Non-pigmented ciliary epithelial cell (primary cell): ENCODE measurements at places on chromosomes 12 and 14.

DNA sequence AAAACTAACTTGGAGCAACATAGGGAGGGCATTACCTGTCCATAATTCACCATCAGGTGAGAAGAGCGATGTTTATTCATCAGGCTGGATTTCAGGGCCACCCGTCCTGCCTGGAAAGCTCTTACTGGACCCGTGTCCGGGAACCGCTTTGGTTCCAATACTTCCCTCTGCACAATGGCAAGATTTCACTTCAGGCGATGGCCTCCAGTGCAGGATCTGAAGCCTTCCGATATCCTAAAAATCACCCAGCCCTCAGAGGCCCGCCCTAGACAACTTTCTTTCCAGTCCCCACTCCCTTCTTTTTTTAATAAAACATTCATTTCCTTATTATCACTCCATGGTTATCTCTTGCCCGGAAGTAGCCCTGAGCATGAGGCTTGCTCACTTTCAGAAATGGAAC, 92.5 kb downstream of the BCL11B start:
- DNase-seq, result no peak

GRCh38 chr14:64278458-64278857, 15.7 kb downstream of the ESR2 start:
- no peak for DNase-seq

GRCh38 chr12:11793921-11794710, 144.6 kb downstream of the ETV6 start:
- DNase-seq, result no peak

DNA sequence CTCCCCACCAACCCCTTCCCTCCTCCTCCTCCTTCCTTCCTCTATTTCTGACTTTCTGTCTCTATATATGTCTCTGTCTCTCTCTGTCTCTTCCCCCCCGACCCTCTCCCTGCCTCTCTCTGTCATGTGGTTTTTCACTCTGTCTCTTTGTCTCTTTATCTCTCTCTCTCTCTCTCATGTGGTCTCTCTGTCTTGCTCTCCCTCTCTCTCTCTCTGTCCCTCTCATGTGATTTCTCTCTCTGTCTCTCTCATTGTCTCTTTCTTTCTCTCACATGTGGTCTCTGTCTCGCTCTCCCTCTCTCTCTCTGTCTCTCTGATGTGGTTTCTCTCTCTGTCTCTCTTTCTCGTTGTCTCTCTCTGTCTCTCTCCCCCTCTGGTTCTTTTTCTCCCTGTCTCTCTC, 59.3 kb downstream of the PHETA1 start:
- no peak for DNase-seq

- DNase-seq, result no peak
Observed at GRCh38 chr12:4444031-4444430, 1.6 kb downstream of the FGF6 start.

DNA sequence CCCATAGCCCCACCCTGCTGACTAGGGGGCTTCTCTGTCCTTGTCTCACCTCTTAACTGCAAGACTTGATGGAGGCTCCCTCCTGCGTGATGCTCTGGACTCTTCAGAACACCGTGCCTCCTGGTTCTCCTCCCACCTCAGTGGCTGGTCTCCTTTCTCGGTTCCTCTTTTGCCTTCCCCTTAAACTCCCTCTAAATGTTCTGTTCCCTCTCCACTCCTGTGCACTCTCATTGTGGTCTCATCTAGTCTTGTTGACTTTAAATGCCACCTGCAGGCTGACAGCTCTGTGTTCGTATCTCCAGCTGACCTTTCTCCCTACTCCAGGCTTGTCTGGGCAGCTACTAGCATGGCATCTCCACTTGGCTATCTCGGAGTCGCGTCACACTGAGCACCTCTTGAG, 28.3 kb downstream of the DYNC1H1 start:
- no peak for DNase-seq

- no peak for DNase-seq
Observed at GRCh38 chr12:1566449-1567135, 27.8 kb downstream of the FBXL14 start.

GRCh38 chr12:14769969-14770495, 33.2 kb downstream of the WBP11 start:
- DNase-seq, result no peak

DNA sequence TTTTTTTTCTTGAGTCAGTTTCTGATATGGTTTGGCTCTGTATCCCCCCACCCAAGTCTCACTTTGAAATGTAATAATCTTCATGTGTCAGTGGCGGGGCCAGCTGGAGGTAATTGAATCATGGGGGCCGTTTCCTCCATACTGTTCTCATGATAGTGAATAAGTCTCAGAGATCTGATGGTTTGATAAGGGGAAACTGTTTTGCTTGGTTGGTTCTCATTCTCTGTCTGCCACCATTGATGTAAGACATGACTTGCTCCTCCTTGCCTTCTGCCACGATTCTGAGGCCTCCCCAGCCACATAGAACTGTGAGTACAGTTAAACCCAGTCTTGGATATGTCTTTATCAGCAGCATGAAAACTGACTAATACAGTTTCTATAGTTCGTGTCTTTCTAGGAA, 42.9 kb downstream of the WNK1 start:
- no peak for DNase-seq

DNA sequence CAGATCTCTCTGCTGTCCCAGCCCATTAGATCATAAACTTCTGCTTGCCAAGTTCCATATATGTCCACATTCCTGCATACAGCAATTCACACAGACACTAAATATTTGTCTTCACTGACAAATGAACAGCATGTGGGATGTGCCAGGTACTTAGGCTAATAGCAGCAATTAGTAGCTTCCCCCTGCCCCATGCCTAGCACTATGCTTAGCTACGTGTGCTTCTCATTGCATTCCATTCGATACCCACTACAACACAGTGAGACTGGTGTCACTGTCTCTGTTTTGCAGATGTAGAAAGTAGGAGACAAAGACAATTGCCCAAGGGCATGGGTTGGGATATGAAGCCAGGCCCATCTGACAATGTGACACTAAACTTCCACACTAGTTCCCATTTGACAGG, 308.4 kb downstream of the BCL11B start:
- DNase-seq, result no peak

GRCh38 chr12:43316520-43316919, 235.5 kb downstream of the ADAMTS20 start:
- no peak for DNase-seq

GRCh38 chr14:101564819-101565698, 3.8 kb downstream of the DIO3 start:
- DNase-seq, result no peak

DNA sequence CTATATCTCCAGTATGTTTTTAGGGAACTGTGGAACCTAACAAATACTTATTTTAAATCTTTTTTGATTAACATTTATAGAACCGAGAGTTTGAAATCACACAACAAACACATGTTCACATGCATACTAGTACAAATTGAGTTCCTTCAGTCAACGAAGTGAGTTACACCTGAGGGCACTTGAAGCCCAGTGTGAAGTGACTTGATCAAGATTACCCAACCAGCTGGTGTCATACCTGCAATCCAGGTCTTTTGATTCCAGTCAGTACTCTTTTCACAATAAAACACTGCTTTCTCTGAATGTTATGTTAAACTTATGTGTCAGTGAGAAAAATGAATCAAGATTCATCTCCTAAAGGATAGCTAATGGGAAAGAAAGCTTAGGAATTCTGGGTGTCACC, 35.2 kb downstream of the VRK1 start:
- no peak for DNase-seq

- DNase-seq, result no peak
Observed at GRCh38 chr12:62603811-62604098, 137.1 kb downstream of the MON2 start.

GRCh38 chr12:100579844-100580243, 6.4 kb downstream of the GAS2L3 start:
- DNase-seq, result no peak

- DNase-seq, result no peak
Observed at GRCh38 chr12:81596558-81596957, 162.6 kb downstream of the PPFIA2 start.

DNA sequence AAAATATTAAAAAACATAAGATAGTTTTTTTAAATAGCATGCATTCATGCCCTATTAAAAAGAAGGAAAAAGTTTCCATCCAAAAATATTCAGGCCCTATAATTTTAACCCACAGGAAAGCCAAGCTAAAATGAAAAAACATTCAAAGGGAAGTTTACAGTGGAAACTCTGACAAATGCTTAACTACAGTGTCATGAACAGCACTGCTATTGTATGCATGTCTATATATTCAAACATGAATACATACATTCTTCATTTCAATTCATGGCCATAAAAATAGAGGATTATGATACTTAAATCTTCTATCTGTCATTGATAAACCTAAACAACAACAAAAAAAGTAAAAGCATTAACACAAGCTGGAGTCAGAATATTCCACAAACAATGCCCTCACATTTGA, 67.4 kb downstream of the PPP2R5E start:
- DNase-seq, result no peak

GRCh38 chr12:129530517-129530916, 373.3 kb downstream of the TMEM132D start:
- no peak for DNase-seq

DNA sequence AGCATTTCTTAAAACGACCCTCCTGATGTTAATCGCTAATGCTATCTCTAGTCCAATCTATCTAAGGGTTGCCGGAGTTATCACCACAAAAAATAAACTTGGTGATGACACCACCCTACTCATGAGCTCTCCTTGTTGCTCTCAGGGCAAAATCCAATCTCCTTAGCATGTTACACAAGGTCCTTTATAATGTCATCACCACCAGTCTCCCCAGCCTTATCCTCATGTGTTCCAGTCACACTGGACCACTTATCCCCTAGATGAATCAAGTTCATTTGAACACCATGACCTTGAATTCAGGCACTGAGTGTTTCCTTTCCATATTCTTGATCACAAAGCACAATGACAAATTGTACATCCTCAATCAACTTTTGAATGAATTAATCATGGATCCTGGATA, 19.0 kb upstream of the DRAM1 start:
- DNase-seq, result no peak
